ENCODE measurements at places on chromosomes 13 and 19.

GRCh38 chr13:74219566-74219965 lies 85.4 kb upstream of the KLF12 start:
- DNase-seq = no peak

GRCh38 chr13:102800145-102801041 lies 1.5 kb downstream of the BIVM start:
- DNase-seq = peak; percentile 87

- no peak for DNase-seq
Measured at GRCh38 chr19:47881757-47882156, 4.4 kb downstream of the SULT2A1 start.

GRCh38 chr19:33248954-33249613 lies 23.4 kb upstream of the SLC7A10 start:
- DNase-seq = no peak

GRCh38 chr13:87678372-87678752 lies 7.2 kb downstream of the SLITRK5 start:
- no peak for DNase-seq

GRCh38 chr13:36954542-36954941 lies 34.5 kb upstream of the SMAD9 start:
- DNase-seq = no peak

DNA sequence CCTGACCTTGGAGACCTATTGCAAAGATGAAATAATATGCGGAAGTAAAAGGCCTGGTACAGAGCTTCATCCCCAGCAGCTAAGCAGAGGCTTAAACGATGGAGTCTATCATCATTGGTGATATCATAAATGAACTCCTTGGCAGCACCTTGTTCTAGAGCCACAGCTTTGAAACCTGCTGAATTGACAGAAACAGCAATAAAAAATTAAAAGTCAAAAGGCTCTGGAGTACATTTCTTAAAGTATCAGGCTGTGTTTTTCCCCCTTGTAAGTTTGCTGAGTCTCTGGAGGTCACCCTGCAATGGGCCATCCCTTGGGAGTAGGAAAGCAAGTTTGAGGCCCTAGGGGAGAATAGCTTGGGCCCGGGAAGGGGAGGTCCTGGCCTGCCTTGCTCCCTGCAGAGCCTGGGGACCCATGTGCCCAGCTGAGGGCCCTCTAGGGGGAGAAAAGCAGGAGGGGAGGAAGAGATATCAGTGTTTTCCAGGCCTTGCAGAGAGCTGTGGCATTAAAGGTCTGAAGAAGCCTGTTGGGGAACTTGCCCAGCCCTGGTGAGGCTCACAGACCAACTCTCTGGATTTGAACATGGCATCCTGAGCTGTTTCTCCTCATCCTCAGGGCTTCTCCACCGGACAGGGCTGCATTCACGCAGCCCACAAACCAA lies 416.1 kb downstream of the ZNF536 start:
- DNase-seq = no peak

DNA sequence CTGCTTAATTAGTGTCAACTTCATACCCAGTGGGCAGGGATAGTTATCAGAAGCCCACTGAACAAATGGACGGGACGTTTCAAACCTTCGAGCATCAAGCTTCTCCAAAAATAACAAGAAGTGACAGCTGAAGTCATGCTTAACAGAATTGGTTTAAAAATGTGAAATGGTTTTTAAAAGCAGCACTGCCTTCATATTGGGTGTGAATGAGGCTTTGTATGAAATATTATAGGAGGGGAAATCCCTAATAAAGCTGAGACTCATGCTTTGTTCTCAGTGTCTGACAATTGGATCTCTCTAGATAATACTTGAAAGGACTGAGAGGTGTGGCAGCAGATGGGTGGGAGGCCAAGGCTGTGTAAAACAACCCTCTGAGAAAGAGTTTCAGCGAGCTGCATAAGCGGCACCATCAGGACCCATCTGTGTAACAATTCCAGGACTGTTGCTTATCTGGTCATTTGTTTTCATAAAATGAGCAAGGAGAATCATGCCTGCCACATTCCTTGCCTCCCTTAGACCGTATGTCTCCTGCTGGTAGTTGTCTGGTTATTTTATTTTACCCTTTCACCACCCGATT lies 667.7 kb downstream of the DIAPH3 start:
- no peak for DNase-seq

GRCh38 chr13:40381935-40382764 lies 284.3 kb downstream of the FOXO1 start:
- no peak for DNase-seq

GRCh38 chr19:56133858-56134653 lies 7.0 kb upstream of the ZNF444 start:
- DNase-seq = no peak

DNA sequence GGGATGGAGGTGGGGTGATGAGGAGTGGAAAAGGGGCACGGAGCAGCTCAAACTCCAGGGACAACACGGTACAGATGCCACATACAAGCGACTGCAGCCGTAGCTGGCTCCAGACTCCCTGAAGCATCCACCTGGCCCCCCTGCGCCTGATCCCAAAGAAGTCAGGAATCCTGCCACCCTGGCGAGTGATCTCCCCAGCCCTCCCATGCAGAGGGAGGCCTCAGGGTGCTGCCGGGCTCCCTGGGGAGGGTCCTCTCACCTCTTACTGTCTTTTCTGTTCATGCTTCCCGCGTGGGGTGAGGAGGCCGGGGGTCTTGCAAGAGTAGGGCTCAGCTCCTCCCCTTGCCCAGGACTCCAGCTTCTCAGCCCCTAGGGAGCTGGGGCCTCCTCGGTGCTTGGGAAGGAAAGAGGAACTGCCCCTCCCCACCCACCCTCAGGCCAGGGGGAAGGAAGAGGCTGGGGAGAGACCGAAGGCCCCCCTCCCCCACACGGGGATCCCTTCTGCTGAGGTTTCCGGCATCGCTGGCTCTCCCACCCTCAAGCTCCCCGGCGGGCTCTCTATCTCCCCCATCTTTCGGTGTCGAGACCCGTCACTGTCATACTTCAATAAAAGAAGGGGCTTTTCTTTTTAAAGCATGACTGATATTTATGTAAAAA lies at the start of gene RASGRP4:
Gene RASGRP4 (minus strand): TSS at position 410 of the 657 bp plus-strand sequence. CDS start 128 bp downstream, at position 282.
- peak; percentile 43 for DNase-seq

DNA sequence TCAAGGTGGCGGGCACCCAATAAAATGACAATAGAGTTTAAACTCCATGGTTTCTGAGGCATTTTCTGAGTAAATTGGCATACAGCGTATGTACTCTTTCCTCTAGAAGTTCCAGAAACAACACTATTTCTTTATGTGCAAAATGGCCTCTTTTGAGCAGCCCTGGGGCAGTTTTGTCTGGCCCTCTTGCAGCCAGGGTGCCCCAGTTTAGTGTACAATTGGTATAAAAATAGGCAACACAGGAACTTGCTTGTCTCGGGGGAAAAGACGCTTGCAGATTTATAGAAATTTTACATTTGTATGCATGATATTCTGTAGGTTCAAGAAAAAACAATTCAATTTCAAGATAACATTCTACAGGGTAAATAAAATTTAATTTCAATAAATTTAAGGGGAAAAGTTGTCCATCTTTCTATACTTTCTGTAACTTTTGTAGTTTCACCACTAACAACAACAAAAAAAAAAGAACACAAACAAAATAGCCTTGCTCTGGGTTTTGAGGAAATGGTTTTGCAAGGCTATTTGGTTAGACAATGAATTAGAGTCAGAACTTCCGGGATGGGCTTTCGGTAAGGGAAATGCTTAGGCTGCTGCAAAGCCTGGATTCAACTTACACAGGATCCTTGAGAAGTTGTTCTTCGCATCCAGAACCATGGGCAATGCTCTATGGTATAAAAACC lies 45.3 kb downstream of the LRCH1 start:
- DNase-seq = no peak

GRCh38 chr19:8333767-8334457 lies 9.2 kb downstream of the KANK3 start:
- DNase-seq = no peak

DNA sequence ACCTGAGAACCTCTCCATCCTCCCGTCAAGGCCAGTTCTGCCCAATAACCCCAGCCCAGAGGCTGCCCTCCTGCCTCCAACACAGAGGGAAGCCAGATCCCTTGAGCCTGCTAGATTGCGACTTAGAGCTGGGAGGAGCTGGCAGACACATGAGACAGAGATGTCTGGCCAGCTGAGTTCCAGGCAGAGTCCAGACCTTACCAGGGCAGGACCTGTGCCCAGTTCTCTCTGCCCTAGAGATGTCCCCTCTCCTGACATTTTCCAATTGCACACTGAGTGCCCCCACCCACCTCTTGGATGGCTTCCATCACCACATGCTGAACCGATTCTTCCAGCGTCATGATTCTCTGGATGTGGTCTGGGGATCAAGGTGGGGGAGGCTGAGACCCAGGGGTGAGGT lies 3.0 kb downstream of the HOOK2 start:
- no peak for DNase-seq

DNA sequence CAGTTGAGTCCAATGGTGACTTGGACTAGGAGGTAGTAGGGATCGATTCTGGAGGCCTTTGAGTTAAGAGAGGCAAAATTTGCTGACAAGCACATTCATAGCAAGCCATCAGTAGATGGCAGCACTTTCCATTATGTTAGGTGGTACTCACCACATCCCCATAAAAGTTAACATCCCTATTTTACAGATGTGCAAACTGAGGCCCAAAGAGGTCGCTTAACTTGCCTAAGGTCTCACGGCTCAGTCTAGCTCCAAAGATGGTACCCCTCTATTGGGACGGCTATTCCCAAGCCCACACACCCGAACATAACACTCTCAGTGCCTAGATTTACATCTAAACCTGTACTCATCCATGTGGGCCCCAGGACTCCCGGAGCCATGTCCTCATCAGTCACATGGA lies 21.5 kb upstream of the FOSB start:
- peak; percentile 61 for DNase-seq

DNA sequence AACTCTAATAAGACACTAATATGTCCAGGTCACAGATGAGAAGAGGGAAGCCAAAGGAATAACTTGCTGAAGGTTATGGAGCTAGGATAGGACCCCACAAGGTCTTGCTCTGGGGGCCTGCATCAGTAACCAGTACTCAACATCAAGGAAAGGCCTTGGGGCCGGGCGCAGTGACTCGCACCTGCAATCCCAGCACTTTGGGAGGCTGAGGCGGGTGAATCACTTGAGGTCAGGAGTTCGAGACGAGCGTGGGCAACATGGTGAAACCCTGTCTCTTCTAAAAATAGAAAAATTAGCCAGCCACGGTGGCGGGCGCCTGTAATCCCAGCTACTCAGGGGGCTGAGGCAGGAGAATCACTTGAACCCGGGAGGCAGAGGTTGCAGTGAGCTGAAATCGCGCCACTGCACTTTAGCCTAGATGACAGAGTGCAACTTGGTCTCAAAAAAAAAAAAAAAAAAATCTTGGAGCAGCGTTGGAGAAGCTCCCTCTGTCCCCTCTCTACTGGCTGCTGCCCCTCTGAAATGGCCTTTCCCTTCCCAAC lies 1.8 kb downstream of the LONP1 start:
- DNase-seq = no peak

DNA sequence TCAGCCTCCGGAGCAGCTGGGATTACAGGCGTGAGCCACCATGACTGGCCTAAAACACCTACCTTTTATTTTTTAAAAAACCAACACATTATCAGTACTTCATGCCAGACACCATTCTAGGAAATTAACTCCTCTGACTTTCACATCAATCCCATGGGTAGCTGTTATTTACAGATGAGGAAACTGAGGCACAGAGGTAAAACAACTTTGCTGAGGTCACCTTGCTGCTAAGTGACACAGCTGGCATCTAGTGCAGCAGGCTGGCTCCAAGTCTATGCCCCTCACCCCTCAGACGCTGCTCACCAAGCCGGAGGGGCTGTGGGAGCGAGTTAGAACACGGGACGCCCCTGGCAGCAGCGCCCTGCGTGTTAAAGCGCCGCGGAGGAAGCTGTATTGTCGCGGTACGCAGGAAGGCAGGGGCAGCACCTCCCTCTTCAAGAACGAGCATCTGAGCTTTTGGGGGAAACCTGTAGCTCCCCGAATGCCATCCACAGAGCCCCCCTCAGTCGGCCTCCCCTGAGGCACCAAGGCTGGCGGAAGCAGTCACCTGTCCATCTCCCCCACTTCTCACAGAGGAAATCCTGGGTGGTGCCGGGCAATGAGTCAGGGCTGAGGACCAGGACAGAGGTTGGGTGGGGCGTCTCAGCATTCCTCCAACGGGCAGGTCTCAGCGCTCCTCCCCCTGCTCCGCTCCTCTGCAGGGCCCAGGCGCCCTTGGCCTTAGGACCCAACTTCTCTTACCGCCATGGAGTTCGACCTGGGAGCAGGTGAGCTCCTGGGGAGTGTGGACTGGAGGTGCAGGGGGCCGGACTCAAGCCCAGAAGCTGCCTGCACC lies at the start of gene C19orf33:
Gene C19orf33 (plus strand): TSS at position 735 of the 835 bp plus-strand sequence. CDS start 11 bp downstream, at position 746.
- no peak for DNase-seq

DNA sequence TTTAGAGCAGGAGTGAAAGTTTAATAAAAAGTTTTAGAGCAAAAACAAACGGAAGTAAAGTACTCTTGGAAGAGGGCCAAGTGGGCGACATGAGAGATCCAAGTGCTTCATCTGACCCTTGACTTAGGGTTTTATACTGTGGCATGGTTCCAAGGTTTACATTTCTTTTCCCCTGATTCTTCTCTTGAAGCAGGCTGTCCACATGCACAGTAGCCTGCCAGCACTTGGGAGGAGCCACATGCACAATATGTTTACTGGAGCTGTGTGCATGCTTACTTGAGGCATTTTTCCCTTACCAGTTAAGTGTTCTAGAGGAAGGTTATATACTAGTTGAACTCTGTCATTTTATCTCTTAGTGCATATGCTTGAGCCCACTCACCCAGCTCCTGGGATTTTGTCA lies 295.6 kb downstream of the TBC1D4 start:
- no peak for DNase-seq
